ENCODE measurements at places on chromosomes 6 and 20. TPM values are rescaled to one million over a fixed set of nuclear protein-coding genes. Genes with fewer than 3 reads are reported as not detected.

DNA sequence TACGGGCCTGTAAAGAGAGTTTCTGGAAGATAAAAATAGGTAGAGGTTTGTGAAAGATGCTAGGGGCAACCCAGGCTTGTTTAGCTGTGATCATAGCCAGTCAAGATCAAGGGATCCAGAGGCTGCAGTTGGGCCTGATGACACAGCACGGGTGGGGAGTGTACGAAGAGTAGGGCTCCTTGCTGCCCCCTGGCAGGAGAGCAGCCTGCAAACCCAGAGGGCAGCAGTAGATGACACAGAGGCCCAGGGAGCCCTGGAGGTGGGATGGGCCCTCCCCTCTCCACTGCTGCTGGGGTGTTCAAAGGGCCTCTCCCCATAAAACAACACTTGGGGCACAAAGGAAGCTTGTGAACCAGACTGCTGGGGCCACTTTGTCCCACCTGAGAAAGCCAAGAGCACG lies 47.2 kb downstream of the VEGFA start:
- DNase-seq = no peak

SLC22A7 gene
- not detected for total RNA-seq

TPBG gene
- 26.0 TPM for total RNA-seq

DNA sequence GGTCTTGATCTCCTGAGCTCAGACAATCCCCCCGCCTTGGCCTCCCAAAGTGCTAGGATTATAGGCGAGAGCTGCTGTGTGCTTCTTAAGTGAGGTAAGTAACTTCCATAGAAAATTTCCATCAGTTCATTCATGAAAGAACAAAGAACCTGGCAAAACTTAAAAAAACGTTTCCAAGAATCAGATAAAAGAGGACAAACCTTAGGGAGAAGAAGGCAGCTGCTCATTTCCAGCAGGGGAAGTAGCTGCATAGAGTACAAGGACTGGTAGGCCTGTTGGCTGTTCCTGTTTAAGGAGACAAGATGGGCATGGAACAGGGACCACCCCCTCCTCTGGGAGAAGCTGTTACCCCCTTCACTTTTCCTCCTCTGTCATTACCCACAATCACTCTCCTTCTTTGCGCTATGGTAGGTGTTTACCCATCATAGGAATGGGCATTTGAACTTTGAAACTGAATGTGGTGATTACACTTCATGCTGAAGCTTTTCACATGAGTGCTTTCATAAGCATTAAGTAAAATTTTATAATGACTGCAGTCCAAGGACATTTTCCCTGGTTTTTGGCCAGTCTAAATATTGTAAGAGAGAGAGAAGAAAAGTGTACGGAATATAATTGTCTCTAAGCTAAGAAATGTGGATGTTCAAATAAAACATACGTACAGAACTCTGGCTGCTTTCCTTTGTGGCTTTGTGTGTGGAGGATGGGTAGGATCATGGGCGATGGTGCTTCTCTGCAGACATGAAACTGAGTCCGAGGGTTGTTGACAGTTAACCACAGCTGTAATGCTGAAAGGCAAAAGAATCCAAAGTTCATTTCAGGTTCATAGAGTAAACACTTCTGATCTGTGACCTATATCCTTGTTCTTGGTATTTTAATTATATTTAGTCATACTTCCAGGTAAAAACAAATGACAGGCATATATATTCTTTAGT lies 56.4 kb downstream of the CCN2 start:
- no peak for DNase-seq

DNA sequence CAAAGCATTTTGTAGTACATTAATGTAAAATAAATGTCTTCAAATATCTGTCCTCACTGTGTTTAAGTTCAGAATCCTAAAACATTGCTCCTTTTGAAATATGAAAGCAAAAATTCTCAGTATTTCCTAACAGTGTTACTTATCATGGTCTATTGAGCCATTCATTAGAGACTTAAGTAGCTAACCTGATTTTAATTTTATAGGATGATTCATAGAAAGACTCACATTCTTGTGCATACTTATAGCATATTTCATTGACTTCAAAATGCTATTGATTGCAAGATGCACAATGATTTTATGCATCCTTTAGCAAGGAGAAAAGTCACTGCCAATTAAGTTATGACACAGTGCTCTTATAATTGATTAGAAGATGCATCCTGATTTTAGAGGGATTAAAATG lies 85.7 kb downstream of the HIVEP1 start:
- peak; percentile 26 for DNase-seq
